Psoas muscle (tissue), 8 donors: ENCODE measurements at places on chromosomes 1 and 21.

- peak; percentile 30 for DNase-seq
These were observed 408.1 kb upstream of the USP24 start for GRCh38 chr1:55623311-55623710.

DNA sequence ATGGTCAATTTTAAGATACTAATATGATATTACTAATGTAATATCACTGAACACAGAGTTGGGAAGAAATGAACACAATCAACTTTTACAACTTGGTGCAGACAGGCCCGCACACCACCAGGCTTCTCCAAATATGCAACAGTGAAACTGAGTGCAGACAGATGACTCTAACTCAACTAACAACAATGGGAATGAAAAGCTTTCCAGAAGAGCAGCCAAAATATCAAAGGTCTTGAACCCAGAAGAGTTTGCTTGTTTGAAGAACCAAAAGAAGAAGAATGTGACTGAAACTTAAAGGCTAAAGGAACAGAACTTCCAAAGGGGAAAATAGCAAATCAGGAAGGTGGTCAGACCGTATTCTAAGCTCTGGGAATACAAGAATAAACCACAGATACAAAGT, 89.8 kb upstream of the COL11A1 start:
- DNase-seq = no peak

DNA sequence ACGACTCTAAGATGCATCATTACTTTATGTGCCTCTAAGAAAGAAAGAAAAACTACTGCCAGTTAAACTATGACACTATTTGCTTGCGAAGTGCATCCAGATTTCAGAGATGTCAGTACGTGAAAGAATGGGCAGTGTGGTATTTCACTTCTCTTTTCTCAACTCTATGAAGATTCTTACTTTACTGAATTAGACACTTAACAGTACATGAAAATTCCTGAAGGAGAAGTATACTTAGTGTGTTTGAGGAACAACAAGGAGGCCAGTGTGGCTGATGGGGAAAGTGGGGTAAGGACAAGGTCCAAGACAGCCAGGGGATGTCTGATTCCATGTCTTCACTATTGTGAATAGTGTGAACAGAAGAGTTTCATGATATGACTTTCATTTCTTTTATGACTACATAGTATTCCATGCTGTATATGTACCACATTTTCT, 53.9 kb upstream of the HSD17B7 start:
- no peak for DNase-seq

DNA sequence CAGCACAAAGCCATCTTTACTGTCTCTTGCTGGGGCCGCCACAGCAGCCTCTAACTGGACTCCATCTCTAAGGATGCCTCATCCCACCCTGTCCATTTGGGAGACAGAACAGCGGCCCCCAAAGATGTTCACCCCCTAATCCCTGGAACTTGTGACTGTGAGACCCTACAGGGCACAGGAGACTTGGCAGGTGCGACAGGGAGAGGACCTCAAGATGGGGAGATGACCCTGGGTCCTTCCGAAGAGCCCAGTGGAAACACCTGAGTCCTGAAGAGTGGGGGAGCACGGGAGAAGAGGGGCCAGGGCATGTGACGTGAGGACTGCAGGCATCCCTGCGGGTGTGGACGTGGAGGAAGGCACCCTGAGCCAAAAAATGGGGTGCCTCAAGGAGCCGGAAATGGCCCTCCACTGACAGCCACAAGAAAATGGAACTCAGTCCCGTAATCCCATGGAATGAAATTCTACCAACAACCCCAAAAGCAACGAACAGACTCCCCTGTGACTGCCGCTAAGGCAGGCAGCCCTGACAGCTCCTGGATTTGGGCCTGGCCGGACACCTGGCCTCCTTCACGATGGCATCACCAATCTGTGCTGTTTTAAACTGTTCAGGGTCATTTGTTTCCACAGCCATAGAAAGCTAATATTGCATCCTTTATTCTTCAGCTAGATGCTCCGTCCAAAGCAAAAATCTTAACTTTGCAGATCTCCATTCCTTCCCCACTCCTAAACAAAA, 34.0 kb downstream of the C2CD2 start:
- DNase-seq = no peak

DNA sequence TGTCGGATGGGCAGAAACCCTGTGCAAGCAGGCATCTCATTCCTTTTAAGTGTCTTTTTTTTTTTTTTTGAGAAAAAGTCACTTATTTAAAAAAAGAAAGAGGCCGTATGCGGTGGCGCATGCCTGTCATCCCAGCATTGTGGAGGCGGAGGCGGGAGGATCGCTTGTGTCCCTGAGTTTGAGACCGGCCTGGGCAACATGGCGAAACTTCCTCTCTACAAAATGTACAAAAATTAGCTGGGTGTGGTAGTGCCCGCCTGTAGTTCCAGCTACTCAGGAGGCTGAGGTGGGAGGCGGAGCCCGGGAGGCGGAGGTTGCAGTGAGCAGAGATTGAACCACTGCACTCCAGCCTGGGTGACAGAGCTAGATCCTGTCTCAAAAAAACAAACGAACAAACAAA, 1.7 kb downstream of the GPR137B start:
- DNase-seq = no peak

DNA sequence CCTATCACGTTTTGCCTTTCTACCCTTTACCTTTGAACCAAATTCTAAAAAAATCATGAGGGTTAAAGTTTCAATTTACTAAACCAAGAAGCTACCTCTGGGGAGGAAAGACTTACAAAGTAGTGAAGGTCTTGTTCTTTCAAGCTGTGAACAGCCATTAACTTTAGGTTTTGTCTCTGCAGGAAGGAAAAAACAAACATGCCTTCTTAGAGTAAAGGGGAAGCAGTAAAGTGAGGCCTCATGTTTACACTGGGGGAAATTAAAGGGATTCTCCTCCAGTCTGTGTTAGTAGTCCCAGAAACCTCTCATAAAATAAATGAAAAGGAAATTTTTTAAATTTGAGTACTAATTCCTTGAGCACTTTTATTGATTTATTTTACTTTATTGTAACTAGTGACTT, 780.2 kb upstream of the ADGRL2 start:
- DNase-seq = no peak

DNA sequence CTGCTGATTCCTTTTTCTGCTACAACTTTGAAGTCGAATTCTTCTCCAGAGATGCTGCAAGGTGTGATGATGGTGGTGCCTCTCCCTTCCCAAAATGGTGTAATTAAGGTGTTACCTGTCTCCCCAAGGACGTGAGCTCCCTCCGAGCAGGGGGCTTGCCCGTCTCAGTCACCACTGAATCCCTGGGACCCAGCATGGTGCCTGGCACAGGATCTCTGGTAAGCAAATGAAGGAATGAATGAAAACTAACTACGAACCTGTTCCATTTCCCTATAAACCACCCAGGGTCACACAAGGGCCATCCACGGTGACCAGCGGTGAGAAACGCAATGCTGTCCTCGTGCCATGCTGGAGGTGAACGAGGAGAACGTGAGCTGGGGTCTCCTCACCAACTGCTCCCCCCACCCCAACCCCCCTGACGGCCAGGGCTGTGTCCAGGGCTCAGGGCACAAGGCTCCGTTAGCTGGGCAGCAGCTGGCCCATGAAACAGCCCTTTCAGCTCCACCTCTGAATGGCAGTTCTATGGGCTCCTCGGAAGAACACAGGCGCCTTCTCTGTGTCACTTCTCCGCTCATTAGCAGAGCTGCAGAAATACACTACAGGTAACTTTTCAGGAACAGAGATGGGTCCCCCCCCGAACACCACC, 2.2 kb upstream of the MATN1 start:
- DNase-seq = no peak

DNA sequence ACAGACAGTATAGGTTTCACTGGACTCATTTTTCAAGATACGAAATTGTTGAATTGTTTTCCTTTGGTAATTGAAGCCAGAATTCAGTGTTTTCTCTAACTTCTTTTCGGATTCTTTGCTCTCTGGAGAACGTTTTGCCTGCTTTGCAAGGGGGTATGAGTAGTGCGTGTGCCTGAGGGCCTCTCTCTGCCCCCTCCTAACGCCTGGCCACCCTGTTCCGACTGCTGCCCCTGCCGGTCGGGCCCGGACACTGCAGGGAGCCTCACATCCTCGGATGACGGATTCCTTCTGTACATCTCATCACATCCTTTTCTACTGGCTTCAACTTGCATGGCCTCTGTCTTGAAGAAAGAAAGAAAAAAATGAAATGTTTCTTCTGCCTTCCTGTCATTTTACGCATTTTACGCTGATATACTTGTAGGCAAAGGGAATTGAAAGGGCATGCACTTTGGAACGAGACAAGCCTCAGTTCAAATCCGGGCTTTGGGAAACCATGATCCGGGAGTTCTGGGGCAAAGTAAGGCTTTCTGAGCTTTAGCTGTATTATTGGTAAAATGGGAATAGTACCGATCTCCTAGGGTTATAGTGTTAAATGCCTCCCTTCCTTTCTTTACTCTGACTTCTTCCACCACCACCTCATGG, 65.1 kb downstream of the DISC1 start:
- DNase-seq = no peak
